ENCODE measurements at places on chromosomes 6 and 20. TPM values are rescaled to one million over a fixed set of nuclear protein-coding genes. Genes with fewer than 3 reads are reported as not detected.
A peak's percentile ranks its signal among the peaks of the same experiment; 100 is the strongest.

- DNase-seq, result peak; percentile 46
These were observed 177.9 kb downstream of the COL9A1 start for GRCh38 chr6:70124882-70125545.

DNA sequence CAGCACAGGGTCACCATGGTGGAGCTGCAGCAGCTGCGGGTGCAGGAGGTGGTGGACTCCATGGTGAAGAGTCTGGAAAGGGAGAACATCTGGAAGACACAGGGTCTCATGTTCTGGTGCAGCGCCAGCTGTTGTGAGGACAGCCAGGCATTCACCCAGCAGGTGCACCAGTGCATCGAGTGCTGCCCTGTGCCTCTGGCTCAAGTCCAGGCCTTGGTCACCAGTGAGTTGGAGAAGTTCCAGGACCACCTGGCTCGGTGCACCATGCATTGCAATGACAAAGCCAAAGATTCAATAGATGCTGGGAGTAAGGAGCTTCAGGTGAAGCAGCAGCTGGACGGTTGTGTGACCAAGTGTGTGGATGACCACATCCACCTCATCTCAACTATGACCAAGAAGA, 22.9 kb upstream of the RIPK1 start:
- no peak for DNase-seq

DNA sequence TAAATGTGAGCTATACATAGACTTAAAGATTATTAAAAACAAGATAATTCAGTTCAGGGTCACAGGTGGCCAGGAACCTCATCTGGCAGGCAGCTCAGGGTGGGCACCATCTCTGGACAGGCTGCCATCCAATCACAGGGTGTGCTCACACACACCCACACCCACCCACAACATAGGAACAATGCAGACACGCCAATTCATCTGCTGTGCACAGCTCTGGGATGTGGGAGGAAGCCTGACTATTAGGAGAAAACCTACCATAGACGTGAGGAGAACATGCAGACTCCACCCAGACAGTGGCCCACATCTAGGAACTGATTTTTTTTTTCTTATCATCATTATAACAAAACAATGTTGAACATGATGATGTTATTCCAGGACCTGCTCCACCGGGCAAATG, 286.7 kb downstream of the PRL start:
- DNase-seq, result no peak

GRCh38 chr20:41116282-41116956, 20.9 kb upstream of the PLCG1 start:
- DNase-seq, result no peak

DNA sequence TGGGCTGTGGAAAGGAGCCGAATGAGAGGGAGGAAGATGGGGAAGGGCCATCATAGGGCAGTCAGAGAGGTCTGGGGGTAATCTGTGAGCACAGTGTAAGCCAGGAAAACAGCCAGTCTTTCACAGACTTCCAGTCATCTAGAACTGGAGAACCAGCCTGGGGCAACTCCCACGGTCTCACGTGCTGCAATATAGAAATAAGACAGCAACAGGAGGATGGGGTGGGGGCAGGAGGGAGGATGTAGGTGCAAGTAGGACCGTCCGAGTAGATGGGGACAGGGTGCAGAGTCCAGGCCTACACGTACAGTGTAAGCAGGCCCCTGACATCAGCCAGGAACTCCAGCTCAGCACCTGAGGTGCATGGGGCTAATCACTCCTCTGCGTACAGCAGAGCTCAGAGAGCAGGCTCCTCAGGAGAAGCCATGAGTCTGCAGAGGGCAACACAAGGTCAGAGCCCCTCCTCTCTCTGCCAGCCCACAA, 58.2 kb upstream of the TNFAIP3 start:
- DNase-seq, result no peak

DNA sequence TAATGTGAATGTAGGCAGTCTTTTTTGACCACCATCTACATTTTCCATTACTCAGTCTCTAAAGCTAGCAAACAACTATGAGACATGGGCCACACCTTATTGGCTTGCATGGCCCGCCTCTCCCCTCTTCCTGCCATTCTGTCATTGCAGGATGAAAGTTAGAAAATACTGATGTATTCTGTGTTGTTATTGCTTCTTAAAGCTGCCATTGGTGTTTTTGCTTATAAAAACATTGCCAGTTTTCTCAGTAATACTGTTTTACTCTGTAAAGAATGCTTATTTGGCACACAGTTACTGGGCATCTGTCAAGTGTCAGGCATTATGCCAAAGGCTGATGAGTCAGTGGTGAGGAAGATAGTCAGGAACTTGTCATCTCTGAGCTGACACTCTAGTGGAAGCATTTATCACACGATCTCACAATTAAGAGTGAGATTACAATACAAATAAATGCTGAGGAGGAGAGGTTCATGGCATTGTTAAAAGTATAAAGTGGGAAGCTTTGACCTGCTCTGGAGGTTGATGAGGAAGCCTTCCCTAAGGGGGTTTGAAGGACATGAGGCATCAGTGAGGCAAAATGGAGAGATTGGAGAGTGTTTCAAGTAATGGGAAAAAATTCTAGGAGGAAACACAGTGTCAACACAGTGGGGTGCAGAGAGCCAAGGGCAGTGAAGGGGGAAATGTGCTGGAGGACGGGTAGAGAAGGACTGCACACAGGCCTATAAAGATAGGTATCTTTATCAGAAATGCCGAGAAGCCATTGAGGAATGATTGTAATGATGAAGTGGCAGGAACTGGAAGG, 14.7 kb downstream of the KLHL32 start:
- DNase-seq, result peak; percentile 79

DNA sequence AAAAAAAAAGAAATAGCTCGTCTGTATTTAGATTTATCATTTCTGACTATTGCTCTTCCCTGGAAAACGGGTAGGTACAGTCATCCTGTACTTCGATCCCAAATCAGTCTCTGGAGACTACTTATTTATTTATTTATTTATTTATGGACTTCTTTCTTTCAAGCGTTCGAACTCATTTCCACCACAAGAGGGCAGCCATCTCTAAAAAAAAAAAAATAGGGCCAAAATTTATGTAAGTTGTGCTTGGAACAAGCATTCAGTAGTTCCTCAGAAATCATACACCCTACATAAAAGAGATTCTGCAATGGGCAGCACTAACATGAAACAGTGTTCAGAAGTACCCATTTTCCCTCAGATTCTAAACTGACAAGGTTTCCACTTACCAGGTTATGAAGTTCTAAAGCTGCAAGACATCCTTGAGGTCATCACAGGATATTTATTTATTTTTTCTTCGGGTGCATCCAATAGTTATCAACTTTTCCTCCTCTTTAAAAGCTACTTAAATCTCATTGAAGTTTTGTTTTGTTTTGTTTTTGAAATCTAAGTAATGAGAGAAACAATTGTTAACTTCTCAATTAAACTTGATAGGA, 1.9 kb upstream of the BMP2 start:
- DNase-seq, result no peak

DNA sequence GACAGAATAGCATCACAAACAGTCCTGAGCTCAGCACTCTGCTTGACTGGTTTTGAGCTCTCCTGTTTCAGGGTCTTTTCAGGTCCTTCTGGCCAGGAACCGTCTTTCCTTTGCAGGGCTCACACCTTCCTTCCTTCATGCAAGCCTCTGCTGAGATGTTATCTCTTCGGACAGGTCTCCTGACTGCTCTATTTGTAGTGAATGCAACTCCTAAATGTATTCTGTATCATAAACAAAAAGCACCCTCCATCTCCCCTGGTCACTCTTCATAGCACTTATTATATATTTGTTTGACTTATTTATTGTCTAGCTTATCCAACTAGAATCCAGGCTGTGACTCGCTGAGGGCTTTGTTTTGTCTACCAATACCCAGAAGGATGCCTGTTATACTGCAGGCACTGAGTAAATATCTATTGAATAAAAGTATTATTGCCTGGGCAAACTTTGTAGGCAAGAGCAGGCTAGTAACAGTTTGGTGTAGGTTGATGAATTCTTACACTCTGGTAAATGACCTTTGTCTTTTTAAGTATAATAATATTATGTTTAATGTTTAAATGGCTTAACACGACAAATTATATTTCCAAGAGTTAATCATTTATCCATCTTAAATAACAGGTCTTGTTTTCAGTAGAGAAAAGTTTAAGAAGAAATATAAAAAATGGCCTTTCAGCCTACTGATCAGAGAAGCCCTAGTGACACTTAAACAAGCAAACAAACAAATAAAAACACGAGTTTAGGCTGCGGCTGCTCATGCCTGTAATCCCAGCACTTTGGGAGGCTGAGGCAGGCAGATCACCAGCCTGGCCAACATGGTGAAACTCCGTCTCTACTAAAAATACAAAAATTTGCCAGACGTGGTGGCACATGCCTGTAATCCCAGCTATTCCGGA, 199.7 kb downstream of the BCAS1 start:
- peak; percentile 18 for DNase-seq

DNA sequence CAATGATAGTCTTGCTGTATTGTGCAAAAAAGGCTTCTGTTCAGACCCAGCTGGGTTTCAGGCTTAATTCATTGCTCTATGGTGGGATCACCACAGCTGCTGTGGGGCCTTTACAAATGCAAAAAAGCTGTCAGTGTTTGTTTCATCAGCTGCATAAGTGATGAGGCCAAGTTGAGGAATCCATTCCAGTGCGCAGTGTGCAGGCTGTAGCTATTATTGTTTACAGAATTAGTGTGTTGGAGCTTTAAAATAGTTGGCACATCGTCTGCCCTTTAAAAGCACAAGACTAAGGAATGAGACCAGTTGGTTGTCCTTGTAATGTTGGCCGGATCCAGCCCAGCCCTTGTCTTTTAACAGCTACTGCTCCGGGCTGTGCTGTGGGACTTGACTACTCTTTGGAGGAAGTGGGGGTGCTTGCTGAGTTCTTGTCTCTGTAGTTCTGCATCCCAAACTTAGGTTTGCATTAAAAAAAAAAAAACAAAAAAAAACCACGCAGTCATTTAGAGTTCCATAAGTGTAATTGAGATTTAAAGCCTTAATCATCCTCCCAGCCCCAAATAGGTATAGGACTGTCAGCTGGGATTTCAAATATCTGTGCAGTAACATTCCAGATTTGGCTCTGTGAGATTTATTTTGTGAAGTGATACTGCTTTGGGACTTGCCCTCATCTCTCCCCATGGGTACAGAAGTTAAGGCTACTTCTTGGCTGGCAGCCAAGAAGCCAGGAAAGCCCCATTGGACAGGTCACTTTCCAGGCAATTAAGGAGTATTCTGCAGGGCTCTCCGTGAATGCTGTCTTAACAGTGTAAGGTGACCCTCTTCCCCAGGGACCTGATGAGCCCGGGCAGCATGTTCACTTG, 19.3 kb downstream of the JARID2 start:
- DNase-seq, result no peak

DNA sequence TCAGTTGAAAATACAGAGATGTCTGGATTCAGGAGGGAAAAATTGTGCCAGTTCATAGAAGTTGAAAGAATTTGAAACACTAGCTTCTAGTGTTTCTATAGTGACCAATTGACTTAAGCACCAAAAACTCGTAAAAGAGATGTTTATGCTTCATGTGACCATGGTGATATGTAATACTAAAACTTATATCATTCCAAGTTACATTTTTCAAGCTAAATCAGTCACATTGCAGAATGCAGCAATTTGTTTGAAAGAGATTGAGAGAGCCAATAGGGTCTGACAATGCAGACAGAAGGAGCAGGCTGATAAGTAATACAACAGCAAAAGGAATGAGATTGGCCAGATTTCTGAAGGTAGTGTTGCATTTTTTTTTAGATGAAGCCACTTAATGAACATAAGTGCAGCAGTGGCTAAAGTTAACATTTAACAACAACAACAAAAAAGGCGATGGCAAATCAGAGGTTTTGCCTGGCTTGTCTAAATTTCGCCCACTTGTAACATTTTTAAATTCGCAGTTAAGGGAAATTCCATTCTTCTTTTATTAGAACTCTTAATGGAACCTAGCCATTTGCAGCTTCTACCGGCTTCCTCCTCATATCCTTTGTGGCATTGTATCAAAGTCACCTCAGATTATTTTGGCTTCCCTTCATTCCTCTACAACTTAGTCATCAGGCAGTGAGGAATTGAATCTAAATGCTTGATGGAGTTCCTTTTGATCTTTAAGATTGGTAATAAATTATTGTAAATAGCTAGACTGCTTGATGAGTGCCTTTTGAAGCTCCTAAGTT, 484.0 kb upstream of the SOX4 start:
- DNase-seq, result no peak

DNA sequence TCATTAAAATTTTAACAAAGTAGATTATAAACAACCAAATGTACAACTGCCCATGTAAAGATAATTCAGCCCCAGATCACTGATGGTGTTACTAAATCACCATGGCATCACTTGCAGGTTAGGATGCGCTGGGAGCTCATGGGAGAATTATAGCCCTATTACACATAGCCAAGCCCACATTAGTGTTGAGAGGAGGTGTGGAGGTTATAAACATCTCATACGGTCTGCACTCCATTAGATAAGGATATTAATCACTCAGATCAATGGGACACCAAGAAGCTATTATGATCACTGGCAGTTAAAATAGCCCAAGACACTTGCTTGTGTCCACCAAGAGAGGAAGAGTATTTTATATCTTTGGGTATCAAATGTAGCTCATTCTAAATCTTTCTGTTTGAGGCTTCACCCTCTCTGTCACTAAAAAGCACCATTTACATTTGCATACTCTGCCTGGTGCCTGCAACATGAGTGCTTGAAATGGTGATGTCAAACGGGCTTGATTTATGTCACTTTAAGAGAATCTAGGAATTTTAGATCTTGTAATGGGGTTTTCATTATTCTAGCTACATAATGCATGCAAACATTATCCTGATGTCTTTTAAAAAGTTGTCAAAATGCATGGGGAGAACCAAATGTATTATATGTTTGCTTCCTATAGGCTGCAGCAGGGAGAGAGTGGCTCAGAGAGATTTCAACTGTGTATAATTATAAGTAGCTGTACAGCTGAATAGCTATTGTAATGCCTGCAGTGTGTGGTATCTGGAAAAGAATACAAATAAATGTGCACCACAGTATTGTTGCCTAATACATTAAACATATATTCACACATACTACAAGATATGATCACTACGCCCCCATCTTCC, 654.1 kb upstream of the MARCKS start:
- DNase-seq, result no peak

GRCh38 chr6:33192105-33192646, at the start of gene COL11A2:
Gene COL11A2, minus strand, starts transcription at chr6:33192467. Its CDS starts 227 bp downstream, at chr6:33192240.
- no peak for DNase-seq

- DNase-seq, result no peak
These were observed 32.7 kb upstream of the CCR6 start for GRCh38 chr6:167090171-167090570.

DNA sequence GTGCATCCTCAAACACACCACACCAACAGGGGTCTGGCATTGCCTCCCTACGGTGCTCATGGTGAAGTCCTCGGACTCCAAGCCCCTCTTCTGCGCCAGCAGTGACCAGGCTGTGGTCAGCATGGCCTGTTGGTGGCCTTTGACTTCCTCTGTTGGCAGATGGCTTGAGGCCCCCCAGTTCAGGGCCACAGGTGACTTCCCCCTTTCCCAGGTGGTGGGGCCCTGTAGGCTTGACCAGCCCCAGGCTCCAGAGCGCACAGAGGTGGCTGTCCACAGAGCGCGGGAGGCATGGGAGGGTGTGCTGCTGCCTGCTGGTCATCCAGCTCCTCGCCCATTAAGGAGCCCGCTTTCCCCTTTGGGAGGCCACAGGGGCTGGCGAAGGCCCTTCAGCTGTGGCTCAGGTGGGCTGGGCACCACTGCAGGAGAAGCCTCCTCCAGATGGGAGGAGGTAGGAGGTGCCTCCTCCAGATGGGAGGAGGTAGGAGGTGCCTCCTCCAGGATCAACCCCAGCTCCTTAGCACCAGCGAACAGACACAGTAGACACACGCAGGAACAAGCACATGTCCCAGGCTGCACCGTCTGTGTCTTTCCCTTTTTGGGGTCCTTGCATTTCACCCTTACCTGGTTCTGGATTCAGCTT, 52.1 kb upstream of the BHLHE23 start:
- no peak for DNase-seq

Gene FGD2
- total RNA-seq, result 0.33 TPM

Gene HRH3
- not detected for total RNA-seq

Gene HEY2
- total RNA-seq, result not detected

Gene SEMG1
- not detected for total RNA-seq
